Left kidney (tissue), 8 donors: ENCODE measurements at places on chromosomes 1 and 21. TPM values are rescaled to one million over a fixed set of nuclear protein-coding genes. Genes with fewer than 3 reads are reported as not detected.

- DNase-seq = no peak
Observed at GRCh38 chr1:222106377-222106776, 364.5 kb upstream of the DUSP10 start.

GRCh38 chr1:201409440-201409839, 10.3 kb upstream of the LAD1 start:
- no peak for DNase-seq

GRCh38 chr1:60731321-60731720, 351.0 kb upstream of the NFIA start:
- DNase-seq = no peak

RABGGTB gene
- 107 TPM for polyA plus RNA-seq

- DNase-seq = no peak
Observed at GRCh38 chr21:38807986-38808385, 2.3 kb downstream of the ETS2 start.

GRCh38 chr1:39508857-39509305, 17.4 kb downstream of the BMP8A start:
- DNase-seq = no peak

CLCA2 gene
- 0.05 TPM for polyA plus RNA-seq

DNA sequence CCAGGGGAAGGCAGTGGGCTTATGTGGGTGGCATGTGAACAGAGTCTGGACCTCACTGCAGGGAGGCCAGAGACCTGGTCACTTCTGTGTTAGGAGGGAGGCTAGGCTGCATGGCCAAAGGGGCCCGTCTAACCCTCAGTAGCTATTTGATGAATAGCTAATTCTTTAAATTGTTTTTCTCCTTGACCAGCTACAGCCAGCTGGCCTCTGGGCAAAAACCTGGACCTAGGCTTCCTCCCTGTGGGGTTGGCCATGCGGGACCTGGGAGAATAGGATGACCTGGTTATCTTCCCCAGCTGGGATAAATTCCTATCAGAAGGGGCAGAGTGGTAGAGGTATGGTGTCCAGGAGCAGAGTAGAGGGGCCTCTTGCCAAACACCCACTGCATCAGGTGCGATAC, 79.4 kb downstream of the TNR start:
- no peak for DNase-seq

- DNase-seq = peak; percentile 7
Observed at GRCh38 chr1:96559707-96560596, 161.6 kb upstream of the PTBP2 start.

NUDT17 gene
- polyA plus RNA-seq = 7.0 TPM

DNA sequence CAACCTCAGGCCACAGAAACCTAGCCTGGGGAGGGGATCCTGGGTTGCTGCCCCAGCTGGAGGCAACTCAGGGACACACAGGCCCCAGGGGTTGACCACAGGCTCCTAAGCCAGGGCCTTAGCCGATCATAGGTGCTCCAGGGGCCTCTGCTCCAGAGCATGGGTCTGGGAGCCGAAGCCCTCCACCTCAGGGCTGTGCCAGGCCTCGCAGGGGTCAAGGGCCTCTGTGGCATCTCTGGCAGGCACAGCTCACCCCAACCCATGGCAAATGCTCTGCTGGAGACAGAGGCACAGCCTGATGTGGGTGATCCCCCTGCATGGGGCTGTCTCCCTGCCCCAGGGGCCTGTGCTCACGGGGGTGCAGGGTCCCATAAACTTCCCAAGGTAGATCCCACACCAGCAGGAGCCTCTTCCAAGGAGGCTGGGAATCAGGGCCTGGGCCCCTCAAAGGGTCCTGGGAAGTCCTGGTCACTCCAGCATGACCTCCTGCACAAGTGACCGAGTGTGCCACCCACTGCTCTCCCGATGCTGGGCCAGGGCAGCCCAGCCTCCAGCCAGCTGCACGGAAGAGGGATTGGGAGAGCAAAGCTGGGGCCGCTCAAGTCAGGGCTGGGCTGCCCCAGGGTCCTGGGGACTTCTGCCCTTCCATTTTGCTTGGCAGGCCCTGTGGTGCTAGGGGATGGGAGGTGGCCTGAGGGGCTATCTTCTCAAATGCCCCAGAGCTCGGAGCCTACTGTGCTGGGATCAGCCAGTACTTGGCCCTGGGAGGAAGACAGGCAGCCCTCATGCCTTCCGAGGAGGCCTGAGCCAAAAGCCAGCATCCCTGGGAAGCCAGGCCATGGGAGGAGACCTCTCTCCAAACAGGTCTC, 22.2 kb upstream of the PRSS38 start:
- no peak for DNase-seq

HORMAD1 gene
- polyA plus RNA-seq = not detected

TMEM82 gene
- polyA plus RNA-seq = 3.2 TPM

ELAPOR1 gene
- polyA plus RNA-seq = 1.6 TPM

SLC2A5 gene
- 0.88 TPM for polyA plus RNA-seq

GRCh38 chr1:7808253-7808844, 24.3 kb downstream of the PER3 start:
- DNase-seq = no peak

- no peak for DNase-seq
Observed at GRCh38 chr1:181662606-181663005, 179.3 kb downstream of the CACNA1E start.

- no peak for DNase-seq
Observed at GRCh38 chr1:200146100-200146499, 118.6 kb downstream of the NR5A2 start.

CAPN8 gene
- polyA plus RNA-seq = 2.3 TPM

DNA sequence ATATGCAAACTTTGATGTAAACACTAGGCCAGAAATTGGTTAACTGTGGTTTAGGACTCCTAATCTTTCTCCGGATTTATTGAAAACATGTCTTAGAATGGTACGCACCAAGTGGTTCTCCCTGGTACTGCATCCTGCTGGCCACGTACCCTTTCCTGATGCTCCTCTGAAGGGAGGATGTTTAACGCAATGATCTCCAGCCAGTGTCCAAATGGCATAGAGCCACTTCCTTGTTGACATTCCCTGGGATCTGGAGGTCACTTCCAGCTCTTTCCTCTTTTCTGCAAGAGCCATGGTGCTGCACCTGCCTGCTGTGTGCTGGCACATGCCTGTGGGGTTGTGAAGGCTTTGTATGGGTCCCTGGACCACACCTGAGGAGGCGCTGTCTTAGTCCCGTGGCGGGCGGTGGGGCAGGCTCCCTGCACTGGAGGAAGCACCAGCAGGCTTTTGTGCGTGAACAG, 53.9 kb downstream of the GALNT2 start:
- no peak for DNase-seq

SLC45A1 gene
- 2.8 TPM for polyA plus RNA-seq

ZSWIM5 gene
- 9.6 TPM for polyA plus RNA-seq

- no peak for DNase-seq
Observed at GRCh38 chr1:160401487-160401805, 1.1 kb downstream of the VANGL2 start.

OR10J1 gene
- polyA plus RNA-seq = 0.03 TPM
